ENCODE measurements at places on chromosomes 3 and 15.
A peak's percentile ranks its signal among the peaks of the same experiment; 100 is the strongest.

- DNase-seq, result no peak
Measured at GRCh38 chr3:52140000-52140399, 14.2 kb downstream of the POC1A start.

DNA sequence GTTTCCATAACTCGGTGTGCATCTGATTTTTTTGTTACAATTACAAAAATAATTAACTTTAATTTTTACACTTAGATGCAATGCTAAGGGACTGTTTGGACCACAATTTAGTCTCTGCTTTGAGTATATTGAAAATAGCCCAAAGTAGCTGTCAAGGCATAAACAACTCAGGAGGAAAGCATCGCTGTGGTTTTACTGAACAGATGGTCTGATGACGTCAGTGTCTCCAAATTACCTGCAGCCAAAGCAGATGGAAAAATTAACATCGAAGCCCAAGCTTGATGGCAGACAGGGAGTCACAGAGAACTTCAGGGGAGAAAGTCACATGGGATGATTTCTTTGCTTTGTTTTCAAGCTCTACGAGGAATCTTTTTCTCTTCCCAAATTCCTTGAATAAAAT lies 83.1 kb upstream of the PLCL2 start:
- DNase-seq, result no peak

GRCh38 chr3:12832350-12833221 lies 8.8 kb downstream of the RPL32 start:
- DNase-seq, result no peak

DNA sequence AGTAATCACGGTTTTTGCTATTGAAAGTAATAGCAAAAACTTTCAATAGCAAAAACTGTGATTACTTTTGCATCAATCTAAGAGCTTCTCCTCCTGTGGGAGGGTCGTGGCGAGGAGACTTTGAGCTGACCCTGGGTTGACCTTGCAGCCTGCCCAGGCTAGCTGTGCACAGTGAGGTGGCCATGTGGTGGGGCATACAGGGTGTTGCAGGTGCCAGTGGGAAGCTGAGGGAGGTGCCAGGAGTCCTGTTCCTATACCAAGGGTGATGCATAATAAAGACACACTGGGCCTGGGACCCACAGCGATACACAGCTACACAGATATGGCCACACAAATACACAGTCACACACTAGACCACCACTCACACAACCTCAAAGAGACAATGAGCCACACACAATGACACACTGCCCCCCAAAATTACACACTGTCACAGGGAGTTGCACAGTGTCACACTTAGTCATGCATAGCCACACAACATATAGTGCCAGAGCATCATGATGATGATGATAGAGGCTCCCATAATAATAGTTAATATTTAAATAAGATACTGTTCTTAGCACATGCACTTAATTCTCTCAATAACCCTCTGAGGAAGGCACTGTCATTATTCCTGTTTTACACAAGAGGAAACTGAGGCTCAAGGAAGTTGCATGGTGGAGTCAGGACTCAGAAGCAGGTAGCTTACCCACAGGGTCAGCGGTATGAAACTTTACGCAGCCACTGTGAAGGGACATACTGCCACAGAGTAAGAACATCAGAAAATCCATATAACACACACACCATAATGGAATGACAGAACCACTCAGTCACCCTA lies 6.3 kb downstream of the PLCD1 start:
- peak; percentile 44 for DNase-seq

DNA sequence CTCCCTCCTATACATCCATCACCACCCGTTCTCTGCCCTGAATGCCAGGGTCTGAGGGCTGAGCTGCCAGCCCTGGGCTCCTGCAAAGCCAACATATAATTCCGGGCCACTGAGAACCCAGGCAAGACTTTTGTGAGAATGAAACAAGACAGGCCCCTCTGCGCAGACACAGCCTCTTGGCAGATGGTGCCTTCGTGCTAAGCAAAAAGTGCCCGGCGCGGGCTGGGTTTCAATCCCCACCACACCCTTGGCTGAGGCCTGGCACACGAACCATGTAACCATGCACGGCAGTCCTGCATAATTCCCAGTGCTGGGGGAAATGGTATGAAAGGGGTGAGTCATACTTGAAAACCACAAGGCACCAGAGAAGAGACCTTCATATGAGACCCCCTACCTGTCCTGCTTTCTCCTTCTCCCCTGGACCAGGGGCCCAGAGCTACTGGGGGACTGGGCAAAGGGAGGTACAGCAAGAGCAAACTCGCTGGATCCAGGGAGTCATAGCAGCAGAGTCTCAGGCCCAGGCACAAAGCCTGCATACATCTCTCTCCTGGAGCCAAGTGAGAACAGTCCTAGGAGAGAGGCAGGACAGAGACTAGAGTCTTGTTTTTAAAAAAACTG lies 26.1 kb upstream of the LOXL1 start:
- DNase-seq, result no peak

DNA sequence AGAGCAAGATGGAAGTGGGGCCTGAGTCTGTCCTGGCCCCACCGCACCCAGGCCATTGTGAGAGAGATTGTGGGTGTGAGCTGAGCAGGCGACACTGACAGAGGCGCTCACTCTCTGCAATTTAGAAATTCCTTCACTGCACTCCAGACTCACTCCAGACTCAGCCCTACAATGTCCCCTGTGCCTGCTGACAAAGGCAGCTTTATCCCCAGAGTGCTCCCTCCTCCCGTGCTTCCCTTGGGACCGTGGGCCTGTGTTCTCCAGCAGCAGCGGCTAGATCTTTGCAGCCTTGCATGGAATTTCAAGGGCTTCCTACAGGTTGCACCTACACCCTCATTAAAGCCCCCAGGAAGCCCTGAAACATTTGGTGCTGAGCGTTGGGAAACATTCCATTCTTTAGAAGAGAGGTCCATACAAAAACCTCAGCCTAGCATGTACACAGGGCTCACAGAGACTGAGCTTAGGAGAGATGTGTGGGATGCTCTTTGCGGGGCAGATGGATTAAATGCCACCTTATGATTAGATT lies 1.3 kb upstream of the IL16 start:
- DNase-seq, result no peak

DNA sequence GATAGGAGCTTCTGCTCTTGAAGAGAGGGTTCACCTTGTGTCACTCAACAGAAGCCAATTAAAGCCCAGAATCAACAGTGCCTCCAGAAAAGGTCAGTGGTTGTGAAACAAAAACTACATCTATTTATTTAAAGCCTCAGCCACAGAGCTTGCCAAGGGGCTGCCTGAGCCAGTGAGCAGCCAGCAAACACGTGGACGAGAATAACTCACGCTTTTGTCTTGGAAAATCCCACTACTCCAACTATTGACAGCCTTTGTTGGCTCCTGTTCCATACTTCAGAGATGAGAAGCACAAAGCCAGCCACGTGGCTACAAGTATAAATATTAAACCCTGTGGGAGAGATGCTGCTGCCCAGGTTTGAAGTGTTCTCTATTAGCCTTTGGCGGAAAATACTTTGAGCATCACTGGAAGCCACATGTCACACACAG lies 10.3 kb downstream of the GPR156 start:
- DNase-seq, result no peak

GRCh38 chr15:39585389-39585841 lies 4.5 kb downstream of the THBS1 start:
- DNase-seq, result no peak

GRCh38 chr3:120311863-120312794 lies 27.1 kb upstream of the GPR156 start:
- DNase-seq, result no peak

DNA sequence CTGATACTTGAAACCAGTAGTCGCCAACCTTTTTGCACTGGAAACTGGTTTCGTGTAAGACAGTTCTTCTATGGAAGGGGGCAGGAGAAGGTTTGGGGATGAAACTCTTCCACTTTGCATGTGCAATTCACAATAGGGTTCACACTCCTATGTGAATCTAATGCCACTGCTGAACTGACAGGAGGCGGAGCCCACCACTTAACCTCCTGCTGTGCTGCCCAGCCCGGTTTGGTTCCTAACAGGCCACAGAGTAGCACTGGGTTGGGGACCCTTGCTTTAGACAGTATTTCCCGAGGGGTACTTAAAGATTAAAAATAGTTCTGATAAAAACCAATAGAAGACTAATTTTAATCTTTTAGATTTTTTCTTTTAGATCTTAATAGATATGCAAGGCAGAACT lies 11.1 kb downstream of the TFG start:
- DNase-seq, result no peak

GRCh38 chr3:129519449-129519848 lies 9.0 kb upstream of the RHO start:
- DNase-seq, result no peak

DNA sequence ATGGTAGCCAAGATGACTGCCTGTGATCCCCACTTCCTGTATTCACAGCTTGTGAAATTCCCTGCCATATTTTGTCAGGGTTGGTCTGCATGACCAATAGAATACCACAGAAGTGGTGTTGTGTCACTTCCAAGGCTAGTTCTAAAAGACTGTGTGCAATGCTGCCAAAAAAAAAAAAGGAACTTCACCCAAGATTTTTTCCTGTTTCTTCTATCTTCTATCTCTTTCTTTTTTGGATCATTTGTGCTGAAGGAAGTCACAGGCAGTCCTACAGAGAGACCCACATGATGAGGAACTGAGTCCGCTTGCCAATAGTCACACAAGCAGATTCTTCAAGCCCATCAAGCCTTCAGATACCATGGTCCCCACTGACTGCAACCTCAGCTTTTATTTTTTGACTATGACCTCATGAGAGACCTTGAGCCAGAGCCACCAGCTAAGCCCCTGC lies 18.1 kb upstream of the RAF1 start:
- DNase-seq, result no peak

DNA sequence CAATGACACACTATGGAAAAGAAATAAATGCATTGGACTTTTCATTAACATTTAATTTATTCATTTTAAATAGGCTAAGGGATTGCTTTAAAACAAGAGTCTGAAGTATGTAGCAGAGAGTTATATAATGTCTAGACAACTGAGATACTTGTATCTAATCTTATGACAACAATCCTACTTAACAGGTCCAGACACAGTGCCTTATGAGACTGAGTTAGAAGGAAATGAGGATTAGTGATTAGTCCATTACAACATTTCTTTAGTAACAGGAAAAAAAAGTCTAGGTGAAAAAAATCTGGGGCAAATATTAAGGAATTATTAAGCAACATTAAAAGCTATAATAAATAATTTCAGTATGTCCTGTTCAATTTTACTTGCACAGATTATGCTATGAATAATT lies 140.6 kb downstream of the MEIS2 start:
- no peak for DNase-seq

DNA sequence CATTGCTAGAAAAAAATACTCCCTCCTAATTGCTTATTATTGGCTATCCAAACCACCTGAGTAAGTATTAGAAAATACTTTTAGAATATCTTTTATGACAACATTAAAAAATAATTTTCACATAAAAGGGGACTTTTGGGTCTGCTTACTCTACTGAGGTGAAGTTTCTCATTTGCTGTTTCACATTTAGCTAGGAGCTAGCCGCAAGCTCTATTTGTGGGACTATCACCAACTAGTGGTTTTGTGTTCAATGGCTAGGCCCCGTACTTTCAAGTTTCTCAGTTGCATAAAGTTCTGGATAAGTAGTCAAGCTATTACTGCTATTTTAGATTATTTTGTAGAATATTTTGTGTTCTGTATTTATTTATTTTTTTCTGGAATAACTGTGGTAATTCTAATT lies 244.2 kb upstream of the SLITRK3 start:
- DNase-seq, result no peak

DNA sequence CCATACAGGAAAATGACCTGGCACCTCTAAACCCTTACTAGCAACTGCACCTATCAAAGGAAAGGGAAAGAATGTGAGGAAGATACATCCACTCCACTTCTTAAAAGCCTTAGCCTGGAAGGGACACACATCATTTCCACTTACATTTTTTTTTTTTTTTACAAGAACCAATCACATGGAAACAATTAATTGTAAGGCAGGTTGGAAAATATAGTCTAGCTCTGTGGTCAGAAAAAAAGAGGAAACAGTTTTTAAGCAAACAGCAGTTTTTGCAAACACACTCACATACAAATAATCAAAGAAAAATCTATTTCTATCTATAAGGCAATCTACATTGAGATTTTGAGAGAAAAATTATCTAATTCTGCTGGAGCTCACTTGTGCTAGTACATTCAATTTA lies 98.9 kb upstream of the SPRED1 start:
- DNase-seq, result no peak

DNA sequence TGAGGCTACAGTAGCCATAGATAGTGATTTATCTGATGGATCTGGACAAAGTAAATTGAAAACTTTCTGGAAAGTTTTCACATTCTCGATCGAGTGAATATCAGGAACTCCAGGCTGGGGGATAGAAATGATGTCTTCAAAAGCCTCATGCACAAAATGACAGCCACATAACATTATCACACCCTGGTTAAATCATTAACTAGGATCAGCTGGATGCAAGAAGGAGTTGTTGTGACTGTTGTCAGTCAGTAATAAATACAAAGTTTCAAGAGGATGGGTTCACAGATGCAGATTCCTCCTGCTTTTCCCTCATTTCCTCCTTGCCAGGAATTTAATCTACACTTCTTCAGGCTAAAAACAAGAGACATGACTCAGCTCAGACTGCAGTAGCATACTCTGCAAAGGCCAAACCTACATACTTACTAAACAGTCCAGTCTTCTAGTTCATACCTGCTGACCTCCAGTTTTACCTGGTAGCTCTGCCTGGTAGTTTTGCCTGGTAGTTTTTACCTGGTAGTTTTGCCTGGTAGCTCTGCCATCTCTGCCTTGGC lies 40.9 kb downstream of the C2CD4A start:
- no peak for DNase-seq

GRCh38 chr3:96813134-96813819 lies 1.1 kb upstream of the EPHA6 start:
- peak; percentile 7 for DNase-seq

- DNase-seq, result no peak
Measured at GRCh38 chr3:132787616-132788300, 65.5 kb upstream of the NPHP3 start.

DNA sequence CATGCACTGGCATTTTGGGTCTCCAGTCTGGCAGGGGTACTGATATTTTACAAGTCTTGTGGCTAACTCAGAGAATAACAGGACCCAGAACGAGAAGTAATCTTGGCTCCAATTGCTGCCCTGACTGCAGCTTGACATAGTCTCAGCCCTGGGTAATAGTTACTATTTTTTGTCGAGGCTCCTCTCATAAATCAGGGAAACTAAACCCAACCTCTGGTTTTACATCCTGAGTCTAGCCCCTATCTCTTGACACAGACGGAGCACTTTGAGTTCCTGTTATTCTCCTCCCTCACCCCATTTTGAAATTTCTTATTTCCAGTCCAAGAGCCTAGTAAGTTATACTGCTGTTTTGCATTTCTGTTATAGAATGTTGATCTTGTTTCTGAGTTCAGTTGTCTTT lies 276.1 kb upstream of the GOLIM4 start:
- DNase-seq, result no peak

GRCh38 chr3:115644391-115644790 lies 21.1 kb downstream of the GAP43 start:
- no peak for DNase-seq

DNA sequence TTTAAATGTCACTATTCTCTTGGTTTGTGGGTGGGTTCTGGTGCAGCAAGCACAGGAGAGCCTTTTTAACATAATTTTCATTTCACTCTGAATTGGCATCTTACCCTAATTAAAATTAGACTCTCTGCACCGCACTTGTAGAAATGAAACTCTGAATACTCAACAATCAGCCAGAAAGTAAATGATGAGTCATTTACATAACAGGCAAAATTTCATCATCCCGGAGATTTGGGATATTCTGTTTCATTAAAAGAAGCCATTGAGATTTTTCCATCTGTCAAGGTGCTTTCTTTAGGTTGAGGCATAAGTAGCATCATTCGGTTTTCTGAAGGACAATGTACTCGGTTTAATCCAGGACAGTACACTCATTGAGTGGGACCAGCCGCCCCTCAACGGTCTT lies 111.0 kb downstream of the RFTN1 start:
- no peak for DNase-seq

- DNase-seq, result no peak
Measured at GRCh38 chr3:94176988-94177745, 114.3 kb downstream of the NSUN3 start.
